ENCODE measurements at places on chromosomes 2 and 18.

GRCh38 chr2:189517847-189518535 is 62.6 kb downstream of the SLC40A1 start:
- peak; percentile 49 for DNase-seq

DNA sequence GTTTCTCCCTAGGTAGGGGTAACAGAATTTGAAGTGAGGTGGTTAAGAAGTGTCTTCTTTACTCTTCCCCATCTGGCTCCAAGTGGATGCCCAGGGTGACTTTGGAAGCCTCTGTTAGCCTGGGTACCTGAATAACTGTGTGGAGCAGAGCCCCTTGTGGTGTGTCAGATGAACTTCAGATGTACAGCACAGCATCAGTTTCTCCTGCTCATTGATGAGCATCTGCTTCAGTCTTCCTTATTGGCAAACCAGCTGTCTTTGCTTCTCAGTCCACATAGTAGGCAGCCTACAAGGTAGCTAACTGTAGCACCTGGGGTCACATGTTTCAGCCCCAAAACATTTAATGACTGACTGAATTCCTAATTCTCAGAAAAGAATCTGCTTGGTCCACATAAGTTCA is 56.2 kb upstream of the ATP8B1 start:
- DNase-seq, result no peak

- DNase-seq, result no peak
These were observed 45.5 kb downstream of the KCMF1 start for GRCh38 chr2:85016446-85016845.

DNA sequence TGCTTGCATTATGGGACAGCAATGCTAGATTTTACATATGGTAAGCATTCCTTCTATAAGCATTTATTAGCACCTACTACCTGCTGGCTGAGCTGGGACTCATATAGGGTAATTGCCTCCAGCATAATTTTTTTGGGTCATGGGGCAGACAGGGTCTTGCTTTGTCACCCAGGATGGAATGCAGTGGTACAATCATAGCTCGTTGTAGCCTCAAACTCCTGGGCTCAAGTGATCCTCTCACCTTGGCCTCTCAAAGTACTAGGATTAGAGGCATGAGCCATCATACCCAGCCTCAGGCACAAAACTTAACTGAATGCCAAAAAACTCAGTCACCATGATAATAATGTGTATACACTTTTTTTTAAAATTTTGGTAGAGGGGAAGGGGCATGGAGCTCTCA is 35.3 kb downstream of the TMEM237 start:
- no peak for DNase-seq

DNA sequence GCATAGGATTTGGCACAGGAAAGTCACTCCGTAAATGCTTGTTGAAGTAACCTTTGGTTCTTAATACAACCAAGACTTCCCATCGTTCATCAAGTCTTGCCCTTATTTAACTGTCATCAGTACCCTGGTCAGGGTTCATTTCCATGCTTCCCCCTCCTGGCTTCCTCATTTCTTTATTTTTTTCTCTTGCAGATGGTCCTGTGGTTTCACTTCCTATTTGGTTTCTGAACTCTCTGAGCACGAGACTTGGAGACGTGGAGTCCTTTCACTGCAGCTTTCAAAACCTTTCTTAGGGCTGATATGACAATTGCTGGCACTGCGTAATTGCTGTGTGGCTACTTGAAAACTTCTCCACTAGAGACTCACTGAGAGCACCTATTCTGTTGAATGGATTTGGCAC is 59.9 kb upstream of the PID1 start:
- no peak for DNase-seq

Measured in astrocyte of the cerebellum (primary cell).